ENCODE measurements at places on chromosomes 11 and 22. TPM values are rescaled to one million over a fixed set of nuclear protein-coding genes. Genes with fewer than 3 reads are reported as not detected.

Gene CAVIN3
- total RNA-seq: 24.0 TPM

Gene SPDYC
- not detected for total RNA-seq

Gene SLC37A2
- total RNA-seq: 0.16 TPM

Gene OR6T1
- total RNA-seq: not detected

Gene SPINDOC
- 47.9 TPM for total RNA-seq
